ENCODE measurements at places on chromosomes 3 and 15.

DNA sequence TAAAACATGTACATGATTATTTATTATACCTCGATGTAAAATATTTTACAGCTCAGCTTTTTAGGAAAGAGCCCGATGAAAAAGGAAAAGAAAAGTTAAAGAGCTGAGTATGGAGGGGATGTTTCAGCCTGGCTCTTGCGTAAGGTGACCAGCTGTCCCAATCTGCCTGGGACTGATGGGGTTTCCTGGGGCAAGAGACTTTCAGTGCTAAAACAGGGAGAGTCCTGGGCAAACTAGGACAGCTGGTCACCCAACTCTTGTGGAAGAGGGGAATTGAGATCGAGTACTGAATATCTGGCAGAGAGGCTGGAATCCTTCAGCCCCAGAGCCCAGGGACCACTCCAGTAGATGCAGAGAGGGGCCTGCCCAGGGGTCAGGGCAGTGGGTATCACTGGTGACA is 21.0 kb downstream of the DUOX2 start:
- no peak for DNase-seq

DNA sequence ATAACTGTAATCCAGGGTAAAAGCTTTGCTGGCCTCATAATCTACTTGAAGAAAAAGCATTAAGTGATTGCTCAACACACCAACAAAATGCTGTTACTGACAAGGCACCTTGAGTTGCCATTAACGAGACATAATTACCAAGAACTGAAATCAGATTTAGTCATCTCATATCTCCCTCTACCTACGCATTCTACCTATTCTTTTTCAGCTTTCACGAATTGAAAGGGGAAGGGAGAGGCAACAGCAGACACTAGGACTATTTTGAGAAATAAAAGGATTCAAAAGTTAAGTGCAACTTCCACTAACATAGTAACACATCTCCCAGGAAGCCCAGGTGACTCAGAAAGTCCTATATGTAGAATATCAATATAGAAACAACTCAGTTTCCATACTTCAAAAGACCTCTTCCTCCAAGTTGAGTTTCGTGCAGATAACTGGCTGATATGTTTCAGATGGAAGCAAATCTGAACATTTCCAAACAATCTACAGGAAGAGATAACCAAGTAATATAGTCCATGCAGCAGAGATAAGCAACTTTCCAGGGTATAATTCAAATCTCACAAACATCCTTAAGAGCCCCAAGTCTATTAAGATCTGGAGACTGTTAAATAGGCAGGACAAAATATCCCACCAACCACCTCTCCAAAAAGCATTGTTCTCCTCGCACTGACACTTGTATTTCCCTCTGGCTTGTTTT is 1.9 kb downstream of the OSBPL10 start:
- DNase-seq, result no peak

DNA sequence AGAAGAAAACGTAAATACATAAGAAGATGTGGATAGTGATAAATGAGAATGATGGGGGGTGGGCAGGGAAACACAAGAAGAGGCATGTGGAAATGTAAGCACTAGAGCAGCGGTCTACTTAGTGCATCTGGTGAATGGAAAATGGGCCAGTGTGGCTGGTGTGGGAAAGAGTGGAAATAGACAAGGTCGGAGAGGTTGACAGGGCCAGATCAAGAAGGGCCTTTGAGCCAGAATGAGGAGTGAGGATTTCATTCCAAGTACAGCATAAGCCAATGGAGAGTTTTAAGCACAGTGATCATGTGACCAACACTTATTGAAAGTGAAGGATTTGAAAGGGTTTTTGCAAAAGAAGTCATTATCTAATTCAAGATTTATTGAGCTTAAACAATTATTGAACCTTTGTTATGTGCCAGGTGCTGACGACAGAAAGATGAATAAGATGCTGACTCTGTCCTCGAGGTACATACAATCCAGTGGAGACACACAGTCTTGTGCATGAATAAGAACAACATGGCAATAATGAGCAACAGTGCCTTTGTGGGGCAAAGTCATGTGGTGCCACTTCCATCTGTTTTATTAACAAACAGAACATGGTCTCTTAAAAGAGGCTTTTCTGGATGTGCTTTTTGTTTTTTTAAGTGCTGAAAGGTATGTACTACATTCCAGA is 124.1 kb downstream of the MFSD1 start:
- no peak for DNase-seq

DNA sequence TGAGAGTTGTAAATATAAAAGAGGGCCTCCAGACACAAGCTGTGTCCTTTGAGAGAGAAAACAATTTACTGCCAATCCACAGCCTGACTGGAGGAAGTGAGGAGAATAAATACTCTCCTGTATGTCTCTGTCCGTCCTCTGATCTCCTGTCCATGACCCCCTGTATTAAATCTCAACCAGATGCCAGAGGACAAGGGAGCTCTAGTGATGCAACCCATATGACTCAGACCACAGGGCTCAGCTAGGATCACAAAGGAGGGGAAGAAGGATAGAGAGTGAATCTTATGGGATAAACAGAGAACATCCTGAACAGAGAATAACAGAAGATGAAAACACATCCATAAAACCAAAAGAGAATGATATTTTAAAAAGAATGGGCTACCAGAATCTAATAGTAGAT is 482.6 kb downstream of the PLOD2 start:
- no peak for DNase-seq

- no peak for DNase-seq
Measured at GRCh38 chr3:54642147-54642546, 285.7 kb downstream of the LRTM1 start.

- DNase-seq, result peak; percentile 77
Measured at GRCh38 chr3:52446631-52447511, 2.0 kb upstream of the SEMA3G start.

GRCh38 chr15:65634356-65634755 is 12.6 kb downstream of the SLC24A1 start:
- no peak for DNase-seq

DNA sequence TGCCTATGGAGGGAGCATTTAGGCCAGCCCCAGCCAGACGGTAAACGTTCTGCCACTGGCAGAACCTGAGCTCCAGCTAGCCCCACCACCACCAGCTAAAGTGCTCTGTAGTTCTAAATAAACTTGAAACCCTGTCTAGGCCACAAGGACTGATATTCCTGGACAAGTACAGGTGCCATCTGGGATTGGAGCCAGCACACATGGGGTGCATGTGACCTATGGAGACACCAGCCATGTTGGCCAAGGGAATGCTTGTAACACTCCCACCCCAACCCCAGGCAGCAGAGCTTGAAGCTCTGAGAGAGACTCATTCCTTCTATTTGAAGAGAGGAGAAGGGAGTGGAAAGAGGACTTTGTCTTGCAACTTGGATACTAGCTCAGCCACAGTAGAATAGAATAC is 284.5 kb upstream of the DCBLD2 start:
- no peak for DNase-seq

DNA sequence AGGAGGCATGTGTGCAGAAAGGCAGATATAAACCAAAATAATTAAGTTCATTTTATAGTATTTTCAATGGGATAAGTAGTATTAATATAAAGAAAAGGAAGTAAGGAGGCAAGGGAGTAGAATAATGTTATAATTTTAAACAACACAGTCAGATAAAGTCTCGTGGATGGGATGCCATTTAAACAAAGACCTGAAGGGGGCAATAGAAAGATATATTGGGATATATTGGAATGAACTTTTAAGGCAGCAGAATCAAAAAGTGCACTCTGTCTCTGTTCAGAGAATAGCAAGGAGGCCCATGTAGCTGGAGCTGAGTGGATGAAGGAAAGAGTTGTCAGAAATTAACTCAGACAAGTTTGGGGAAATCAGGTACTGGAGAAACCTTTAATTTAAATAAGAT is 158.7 kb downstream of the CGGBP1 start:
- no peak for DNase-seq

DNA sequence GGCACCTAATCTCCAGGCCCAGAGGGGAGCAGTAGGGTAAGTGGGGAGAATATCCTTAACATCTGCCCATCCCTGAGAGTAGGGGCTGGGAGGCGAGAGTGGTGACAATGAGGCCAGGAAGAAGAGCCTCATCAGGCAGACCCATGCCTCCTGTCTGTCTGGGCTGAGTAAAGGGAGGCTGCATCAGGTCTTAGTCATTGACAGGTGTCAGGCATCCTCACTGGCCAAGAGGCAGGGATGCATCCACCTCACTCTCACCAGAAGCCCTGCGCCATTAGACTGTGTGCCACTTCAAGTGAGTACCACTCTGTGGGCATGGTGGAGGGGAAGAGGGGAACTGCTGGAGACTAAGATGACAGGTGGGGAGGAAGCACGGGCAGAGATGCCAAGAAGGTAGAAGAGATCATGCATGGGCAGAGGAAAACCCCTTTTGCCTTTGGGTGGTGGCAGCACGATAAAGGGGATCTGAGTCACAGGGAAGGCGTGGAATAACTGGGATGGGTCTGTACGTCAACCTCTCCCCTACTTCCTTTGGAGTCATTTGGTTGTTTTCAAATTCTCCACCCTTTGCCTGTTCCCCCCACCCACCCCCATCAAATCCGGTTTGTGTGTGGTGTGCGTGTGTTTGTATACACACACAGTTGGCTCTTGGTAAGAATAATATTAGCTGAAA is 14.1 kb downstream of the ANAPC13 start:
- no peak for DNase-seq

DNA sequence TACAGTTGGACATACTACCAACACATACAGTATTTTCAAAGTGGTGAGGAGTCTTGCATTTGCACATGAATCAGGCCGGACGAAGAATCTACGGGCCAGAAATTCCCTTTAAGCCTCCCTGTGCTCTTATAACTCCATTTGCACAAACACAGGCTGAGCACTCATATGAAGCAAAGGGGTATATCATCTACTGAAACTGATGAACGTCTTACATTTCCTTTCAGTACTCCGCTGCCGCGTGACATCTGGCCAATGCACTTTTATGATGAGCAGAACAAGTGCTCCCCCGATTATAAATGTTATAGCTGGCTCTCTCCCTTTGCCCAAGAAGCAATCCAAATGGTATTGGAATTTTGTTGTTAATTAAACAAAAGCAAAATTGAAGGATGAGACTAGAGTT is 110.3 kb upstream of the ICE2 start:
- peak; percentile 66 for DNase-seq

DNA sequence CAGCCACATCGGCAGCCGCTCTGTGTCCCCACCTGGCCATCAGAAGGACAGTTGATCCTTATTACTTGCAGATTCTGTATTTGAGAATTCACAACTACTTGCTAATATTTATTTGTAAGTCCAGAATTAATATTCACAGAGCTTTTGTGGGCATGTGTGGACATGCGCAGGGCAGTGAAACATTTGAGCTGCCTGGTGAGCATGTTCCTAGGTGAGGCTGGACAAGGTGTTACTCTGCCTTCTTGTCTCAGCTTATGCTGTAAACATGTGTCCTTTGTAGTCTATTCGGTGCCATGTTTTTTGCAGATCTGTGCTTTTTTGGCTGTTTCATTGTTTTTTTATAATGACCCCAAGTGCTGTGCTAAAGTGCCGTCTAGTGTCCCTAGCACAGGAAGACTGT is 15.6 kb downstream of the FAH start:
- no peak for DNase-seq

GRCh38 chr3:116929505-116930222 is 220.1 kb downstream of the TUSC7 start:
- no peak for DNase-seq

DNA sequence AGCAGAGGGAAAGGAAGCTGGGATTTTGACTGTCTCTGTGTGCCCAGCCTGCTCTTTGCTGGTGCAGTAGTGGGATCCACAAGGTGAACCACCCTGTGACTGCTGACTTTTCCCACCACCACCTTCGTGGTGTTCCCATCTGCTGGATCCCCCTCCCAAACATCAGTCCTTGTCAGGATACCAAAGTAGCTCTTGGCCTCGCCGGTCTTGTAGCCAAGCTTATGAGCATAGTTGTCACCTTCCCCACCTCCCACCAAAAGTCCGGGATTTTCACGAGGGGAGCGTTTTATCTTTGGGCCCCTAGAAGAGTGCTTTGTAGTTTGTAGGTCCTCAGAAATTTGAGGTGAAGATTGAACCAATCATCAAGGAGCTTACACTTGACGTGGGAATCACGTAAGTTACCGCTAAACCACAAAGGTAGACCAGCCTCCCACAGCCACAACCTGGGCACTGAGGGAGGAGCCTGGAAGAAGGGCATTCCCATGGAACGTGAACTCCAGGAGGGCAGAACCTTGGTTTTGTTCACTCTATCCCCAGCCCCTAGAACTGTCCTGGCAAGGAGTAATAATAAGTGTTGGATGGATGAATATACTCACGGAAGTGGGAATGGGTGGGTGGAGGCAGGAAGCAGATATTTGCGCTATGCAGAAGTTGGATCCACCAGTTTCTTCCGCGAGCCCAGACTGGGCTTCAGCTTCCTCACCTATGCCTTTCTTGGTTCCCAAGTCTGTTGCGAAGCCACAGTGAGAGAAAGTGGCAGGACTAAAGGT is 814 bp upstream of the TEX264 start:
- DNase-seq, result peak; percentile 34

GRCh38 chr15:85974742-85975141 is 104.9 kb upstream of the AGBL1 start:
- no peak for DNase-seq

DNA sequence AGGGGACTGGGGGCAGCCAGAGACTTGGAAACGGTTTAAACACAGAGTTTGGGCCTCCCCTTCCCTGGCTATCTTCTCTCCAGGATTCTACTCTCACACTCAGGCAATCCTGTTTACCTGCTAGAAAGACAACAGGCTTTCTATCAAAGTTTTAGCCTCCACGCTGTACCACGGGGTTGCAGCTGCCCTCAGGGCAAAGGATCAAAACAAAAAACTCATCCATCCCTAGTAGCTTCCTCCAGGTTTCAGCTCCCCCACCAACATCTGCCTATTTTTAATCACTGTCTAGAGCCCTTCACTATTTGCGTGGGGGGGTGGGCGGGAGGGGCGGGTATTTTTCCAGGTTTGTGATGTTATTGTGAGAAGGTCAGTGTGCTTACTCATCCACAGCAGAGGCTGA is 286.8 kb upstream of the TRIM42 start:
- DNase-seq, result no peak

DNA sequence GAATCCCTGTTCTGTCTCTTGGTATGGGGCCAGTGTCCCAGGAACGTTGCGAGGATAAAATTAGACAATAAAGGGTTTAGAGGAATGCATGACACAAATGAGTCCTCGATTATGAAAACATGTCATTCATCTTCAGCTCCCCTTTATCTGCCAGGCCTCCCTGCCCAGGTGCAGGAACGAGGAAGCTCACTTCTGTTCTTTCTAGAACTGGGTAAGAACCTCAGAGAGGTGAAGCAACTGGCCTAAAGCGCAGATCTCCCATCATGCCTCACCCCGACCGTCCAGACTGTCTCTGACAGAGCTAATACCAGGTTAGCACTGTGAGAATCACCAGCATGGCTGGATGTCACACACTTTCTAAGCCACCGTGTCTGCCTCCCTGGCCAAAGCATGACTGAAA is 1.5 kb upstream of the ITIH1 start:
- no peak for DNase-seq

- DNase-seq, result no peak
Measured at GRCh38 chr3:115832265-115832664, 209.0 kb downstream of the GAP43 start.

- DNase-seq, result no peak
Measured at GRCh38 chr3:172702256-172702655, 8.6 kb downstream of the NCEH1 start.

GRCh38 chr15:35876762-35877161 is 330.8 kb upstream of the DPH6 start:
- no peak for DNase-seq

GRCh38 chr3:71069797-71070196 is 513.7 kb downstream of the FOXP1 start:
- DNase-seq, result peak; percentile 81

Data from CD4-positive, alpha-beta T cell treated with Interleukin-6 for 4 hours (primary cell).